Bronchial smooth muscle cell (primary cell): ENCODE measurements at places on chromosomes 3 and 15. TPM values are rescaled to one million over a fixed set of nuclear protein-coding genes. Genes with fewer than 3 reads are reported as not detected.

ERICH6 gene
- under 0.01 and 0.17 TPM in 2 replicates for total RNA-seq

GATA2 gene
- total RNA-seq: 4.7 and 7.6 TPM in 2 replicates

CFAP20DC gene
- total RNA-seq: 1.0 and 1.6 TPM in 2 replicates

CD200 gene
- under 0.01 TPM in 2 replicates for total RNA-seq

IDH3A gene
- 15.8 and 18.5 TPM in 2 replicates for total RNA-seq

PHLDB2 gene
- 19.5 and 22.9 TPM in 2 replicates for total RNA-seq

TMEM266 gene
- 0.16 and 0.17 TPM in 2 replicates for total RNA-seq

CCDC71 gene
- total RNA-seq: 18.8 and 19.5 TPM in 2 replicates

IGSF10 gene
- total RNA-seq: 0.94 and 2.0 TPM in 2 replicates

COLQ gene
- 0.43 and 0.95 TPM in 2 replicates for total RNA-seq

CAMP gene
- total RNA-seq: 0.26 TPM in 1 of 2 replicates, not detected in the other

SCN11A gene
- under 0.01 TPM in 1 of 2 replicates, not detected in the other for total RNA-seq
